Stimulated activated CD4-positive, alpha-beta T cell treated with anti-CD3 and anti-CD28 coated beads, Interleukin-4, amount 100 ng/mL, for 48 hours (primary cell): ENCODE measurements at places on chromosomes 7 and 10.

DNA sequence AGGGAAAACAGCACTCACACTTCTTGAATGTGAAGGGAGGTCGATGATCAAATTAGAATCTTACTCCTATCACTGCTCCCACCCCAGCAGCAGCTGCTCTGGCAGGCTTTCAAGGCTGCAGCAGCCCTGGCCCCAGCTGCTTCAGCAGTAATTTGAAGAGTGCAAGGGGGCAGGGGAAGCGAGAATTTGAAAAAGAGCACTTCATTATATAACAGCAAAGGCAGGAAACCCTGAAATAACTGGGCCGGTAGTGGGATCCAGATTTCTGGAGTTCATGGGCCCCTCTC is 44.9 kb downstream of the MYPN start:
- no peak for DNase-seq

DNA sequence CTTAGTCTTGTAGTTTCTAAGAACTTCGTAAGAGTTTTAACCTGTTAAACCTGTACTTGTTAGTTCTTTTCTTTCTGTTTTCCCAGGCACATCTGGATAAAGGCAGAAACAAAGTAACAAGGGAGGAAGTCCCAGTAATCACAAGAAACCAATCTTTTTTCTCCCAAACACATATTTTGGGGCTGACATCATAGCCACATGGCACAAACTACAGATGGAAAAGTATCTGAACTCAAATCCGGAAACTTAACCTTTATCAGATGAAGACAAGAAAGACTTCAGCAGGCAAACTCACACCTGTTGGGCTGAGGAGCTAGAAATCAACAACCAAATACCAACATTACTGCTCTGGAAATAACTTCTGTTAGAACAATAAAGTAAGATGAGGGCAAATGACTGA is 67.1 kb downstream of the CUBN start:
- DNase-seq: no peak

DNA sequence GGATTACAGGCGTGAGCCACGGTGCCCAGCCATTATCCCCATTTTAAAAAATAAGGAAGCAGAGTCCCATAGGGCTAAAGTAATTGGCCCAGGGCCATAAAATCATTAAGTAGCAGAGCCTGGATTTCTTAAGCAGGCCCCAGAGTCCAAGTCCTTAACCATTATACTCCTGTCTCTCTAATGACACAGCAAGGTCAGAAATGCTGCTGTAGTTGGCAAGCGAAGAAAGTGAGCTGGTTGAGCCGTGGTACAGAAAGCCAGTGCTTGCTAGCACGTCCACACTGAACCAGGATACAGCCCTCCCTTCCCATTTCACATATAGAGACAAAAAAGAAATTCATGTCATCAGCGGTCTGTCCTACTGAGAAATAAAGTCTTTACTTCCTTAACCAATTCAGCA is 562.7 kb downstream of the GALNT17 start:
- DNase-seq: no peak

GRCh38 chr7:8881916-8882315 is 448.5 kb downstream of the NXPH1 start:
- DNase-seq: no peak

DNA sequence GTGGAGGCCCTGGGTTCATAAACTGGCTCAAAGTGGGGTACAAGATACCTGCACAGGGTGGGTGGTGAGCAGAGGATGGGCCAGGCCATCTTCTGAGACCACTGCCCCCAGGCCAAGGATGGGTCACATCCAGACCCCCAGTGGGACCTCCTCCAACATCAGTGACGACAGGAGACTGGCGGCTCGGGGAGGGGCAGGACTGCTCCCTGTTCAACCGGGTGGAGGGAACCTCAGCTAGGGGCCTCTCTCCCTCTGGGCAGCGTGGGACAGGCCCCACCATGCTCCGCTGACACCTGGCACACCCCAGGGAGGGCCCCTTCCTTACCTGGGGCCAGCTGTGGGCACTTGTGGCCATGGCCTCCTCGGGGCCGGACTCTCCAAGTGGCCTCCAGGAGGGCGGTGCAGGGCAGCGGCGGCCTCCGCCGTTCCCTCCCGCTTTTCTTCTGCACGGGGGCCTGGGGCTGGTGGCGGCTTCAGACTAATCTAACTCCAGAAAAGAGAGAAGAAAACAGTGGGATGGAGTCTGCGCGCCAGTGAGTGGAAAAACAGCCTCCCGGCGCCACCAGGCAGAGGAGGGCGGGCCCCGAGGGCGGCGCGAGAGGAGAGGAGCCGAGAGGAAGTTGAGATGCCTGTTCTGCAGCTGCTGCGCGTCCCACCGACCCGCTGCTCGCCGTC is at the start of gene CALHM2:
Gene CALHM2, minus strand, starts transcription at position 540 of the 675 bp plus-strand sequence. CDS start 2,429 bp downstream, outside the sequence.
- peak; percentile 45 for DNase-seq
